Astrocyte (in vitro differentiated cells and primary cell): ENCODE measurements at places on chromosomes 2 and 18. TPM values are rescaled to one million over a fixed set of nuclear protein-coding genes. Genes with fewer than 3 reads are reported as not detected.

Gene LOXHD1
- total RNA-seq, result not detected in 2 replicates

Gene MAL
- 0.41 TPM in 1 of 2 replicates, not detected in the other for total RNA-seq

DNA sequence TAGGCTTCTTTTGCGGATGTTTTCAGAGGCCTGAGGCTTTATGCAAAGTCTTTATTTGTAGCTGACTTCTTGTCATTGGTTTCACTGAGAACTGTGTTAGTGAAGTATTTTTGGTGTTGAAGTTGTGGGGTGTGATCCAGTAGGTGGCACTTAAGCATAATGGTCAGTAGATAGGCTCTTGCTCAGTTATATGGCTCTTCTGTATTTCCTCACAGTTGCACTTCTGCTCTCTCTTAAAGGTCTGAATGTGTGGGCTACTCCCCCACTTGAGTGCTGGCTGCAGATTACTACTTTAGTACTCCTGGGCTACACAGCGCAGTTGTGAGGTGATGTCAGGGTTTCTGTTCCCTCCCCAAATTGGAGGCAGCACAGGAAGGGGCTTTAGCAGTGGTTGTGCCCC is 133.8 kb upstream of the SCN7A start:
- DNase-seq, result no peak
- peaks cover 7% of the 10 kb centered on the region for H3K4me1 ChIP-seq
- H3K36me3 ChIP-seq, result no peaks in the 10 kb centered on the region
- H3K4me3 ChIP-seq, result no peak overlapping the region

- no peak overlapping the region for H3K27ac ChIP-seq
- DNase-seq, result peak; percentile 62
- H3K4me1 ChIP-seq, result no peaks in the 10 kb centered on the region
Observed at GRCh38 chr2:184654945-184655344, 56.6 kb downstream of the ZNF804A start.

DNA sequence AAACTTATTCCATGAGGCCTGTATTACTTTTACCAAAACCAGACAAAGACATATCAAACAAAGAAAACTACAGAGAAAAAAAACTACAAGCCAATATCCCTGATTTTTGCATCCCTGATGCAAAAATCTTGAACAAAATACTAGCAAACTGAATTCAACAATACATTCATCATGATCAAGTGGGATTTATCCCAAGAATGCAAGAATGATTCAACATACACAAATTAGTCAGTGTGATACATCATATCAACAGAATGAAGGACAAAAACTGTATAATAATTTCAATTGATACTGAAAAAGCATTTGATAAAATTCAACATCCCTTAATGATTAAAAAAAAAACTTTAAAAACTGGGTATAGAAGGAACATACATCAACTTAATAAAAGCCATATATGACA is 106.8 kb downstream of the SLC39A10 start:
- no peaks in the 10 kb centered on the region for H3K27me3 ChIP-seq
- no peak for DNase-seq
- H3K4me1 ChIP-seq, result no peaks in the 10 kb centered on the region
- no peaks in the 10 kb centered on the region for H3K36me3 ChIP-seq
- H3K27ac ChIP-seq, result no peak overlapping the region

- no peak overlapping the region for H3K27ac ChIP-seq
- no peaks in the 10 kb centered on the region for H3K27me3 ChIP-seq
- no peaks in the 10 kb centered on the region for H3K36me3 ChIP-seq
- no peak for DNase-seq
- H3K4me3 ChIP-seq, result no peak overlapping the region
Observed at GRCh38 chr18:59821983-59822382, 77.8 kb upstream of the PMAIP1 start.

DNA sequence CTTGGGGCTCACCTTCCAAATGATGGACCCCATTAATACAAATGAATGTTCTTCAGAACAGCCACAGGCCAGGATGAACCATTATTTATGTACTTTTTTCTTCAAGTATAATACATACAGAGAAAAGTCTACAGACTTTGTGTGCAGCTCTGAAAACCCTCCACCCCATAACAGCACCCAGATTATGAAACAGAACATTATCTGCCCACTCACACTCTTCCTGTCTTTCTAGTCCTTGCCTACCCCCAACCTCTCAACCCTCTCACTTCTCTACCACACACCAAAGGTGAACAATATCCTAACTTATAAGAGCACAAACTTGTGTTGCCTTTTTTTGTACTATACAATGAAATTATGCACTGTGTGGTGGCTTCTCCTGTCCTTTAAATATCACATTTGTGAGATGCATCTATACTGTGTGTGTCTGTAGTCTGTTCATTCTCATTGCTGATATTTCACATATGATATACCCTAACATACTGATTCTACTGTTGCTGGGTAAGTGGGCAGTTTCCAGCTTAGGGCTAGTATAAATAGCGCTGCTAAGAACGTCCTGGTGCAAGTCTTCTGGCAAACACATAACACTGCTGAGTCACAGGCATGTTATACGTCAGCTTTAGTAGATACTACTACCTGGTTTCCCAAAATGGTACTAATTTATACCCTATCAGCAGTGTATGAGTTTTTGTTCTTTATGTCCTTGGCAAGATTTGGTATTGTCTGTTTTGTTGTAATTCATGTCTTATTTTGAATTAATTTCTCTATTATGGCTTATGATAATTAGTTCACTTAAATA is 1.0 kb upstream of the NPHP1 start:
- H3K27ac ChIP-seq, result no peak overlapping the region
- H3K4me3 ChIP-seq, result no peak overlapping the region
- peaks cover 6% of the 10 kb centered on the region for H3K4me1 ChIP-seq
- peak; percentile 37 for DNase-seq
- no peaks in the 10 kb centered on the region for H3K36me3 ChIP-seq

Gene TUBB8B
- total RNA-seq, result not detected in 2 replicates

DNA sequence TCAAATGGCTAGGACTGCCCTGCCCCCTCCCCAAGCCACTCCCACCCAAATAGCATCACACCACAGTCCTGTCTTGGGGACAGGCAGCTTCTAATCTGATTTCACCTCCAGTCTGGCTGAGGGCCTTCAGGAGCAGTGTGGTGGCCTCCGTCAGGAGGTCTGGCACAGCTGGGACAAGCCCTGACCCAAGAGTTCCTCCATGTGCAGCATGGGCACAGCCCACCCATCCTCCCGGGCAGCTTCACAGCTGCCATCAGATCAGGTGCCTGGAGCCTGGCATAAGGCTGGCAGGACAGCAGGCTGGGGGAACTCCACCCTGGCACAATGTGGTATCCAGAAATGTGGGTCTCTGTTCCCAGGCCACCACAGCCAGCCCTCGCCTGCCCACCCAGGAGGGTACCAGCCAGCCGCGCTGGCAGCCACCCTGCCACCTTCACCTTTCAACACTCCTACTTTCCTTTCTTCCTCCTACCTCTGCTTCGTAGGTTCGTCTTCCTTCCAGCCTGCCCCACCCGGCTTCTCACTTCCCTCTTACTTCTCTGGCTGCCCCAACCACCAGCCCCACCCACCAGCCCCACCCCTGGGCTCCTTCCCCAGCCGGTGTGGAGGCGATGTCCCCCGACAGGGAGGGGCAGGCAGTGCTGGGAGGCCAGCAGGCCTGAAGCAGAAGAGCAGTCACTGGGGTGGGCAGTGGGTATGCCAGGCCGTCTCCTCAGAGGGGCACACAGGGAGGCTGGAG is at the start of gene CAPG:
TSS of gene CAPG (minus strand) at position 522 of the 739 bp plus-strand sequence. CDS start 8,221 bp downstream, outside the sequence.
- no peak within 1 kb of the TSS for H3K4me3 ChIP-seq
- H3K27me3 ChIP-seq, result no peaks in the 10 kb centered on the region
- DNase-seq, result no peak
- H3K36me3 ChIP-seq, result no peaks in the 10 kb centered on the region

DNA sequence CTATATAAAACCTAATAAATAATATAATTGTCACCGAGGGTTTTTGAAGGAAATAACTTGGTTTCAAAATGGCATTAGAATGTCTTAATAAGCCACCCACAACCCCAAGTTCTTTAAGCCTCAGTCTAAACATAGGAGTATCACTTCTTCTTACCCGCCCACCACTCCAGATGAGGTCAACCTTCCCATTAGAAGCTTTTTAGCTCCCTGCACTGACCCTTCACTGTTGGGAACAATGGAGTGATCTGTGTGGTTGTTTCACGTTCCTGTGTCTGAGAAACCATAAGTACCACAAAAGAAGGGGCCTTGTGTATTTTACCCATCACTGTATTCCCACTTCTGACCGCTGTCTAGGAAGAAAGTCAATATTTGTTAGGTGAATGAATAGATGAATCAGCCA is 326.3 kb upstream of the ZNF521 start:
- no peak overlapping the region for H3K27ac ChIP-seq
- peak; percentile 8 for DNase-seq
- no peaks in the 10 kb centered on the region for H3K36me3 ChIP-seq

GRCh38 chr2:224104668-224105386 is 65.7 kb upstream of the SERPINE2 start:
- no peaks in the 10 kb centered on the region for H3K27me3 ChIP-seq
- no peak overlapping the region for H3K27ac ChIP-seq
- H3K4me1 ChIP-seq, result peaks cover 14% of the 10 kb centered on the region
- H3K36me3 ChIP-seq, result no peaks in the 10 kb centered on the region

DNA sequence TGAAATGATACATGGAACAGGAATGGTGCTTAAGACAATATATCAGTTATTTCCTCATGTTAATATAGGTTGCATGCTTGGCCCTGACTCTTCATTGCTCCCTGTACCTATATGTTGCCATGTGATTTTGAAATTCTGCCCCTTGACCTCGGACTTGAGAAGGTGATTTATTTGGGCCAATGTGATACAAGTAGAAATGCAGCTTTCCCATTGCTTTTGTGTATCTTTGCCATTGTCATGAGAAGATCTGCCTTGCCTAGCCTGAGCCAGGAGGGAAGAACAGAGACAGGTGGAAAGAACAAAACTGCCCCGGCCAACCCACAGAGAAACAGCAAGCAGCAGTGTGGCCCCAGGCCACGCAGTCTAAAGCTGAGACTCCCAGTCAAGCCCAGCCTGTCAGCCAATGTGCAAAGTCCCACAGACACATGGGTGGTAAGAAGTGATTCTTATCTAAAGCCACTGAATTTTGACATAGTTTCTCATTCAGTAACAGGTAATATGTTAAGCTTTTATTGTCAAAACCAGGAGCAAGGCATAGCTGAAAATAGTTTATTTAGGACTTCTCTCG is 245.7 kb upstream of the RND3 start:
- no peaks in the 10 kb centered on the region for H3K27me3 ChIP-seq
- H3K27ac ChIP-seq, result no peak overlapping the region
- no peak overlapping the region for H3K4me3 ChIP-seq
- no peak for DNase-seq

DNA sequence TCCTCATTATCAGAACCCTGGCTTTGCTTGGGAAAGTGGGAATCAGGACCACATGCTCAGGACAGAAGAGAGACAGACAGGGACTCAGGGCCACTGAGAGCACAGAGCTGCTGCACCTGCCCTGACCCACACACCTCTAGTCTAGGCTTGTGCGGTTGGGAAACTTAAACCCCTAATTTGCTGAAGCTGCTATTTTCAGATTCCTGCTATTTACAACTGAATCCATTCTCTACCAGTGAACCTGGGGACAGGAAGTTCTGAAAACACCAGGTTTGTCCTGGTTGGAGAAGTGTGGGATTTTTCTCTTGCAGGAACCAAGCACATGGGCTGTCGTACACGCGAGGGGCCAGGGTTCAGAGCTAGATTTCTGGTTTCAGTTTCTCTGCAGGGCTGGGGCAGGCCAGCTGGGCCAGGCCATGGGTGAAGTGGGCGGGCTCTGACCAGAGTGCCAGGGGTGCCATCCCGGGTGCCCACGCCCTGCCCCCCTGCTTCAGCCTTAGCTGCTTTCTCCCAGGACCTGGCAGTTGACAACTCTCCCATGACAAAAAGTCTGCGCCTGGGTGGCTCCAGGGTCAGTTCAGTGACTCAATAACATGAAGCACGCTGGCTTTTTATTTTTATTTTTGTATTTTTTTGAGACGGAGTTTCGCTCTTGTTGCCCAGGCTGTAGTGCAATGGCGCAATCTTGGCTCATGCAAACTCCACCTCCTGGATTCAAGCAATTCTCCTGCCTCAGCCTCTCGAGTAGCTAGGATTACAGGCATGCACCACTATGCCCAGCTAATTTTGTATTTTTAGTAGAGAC is 51.3 kb upstream of the SLC1A4 start:
- no peak overlapping the region for H3K4me3 ChIP-seq
- H3K36me3 ChIP-seq, result no peaks in the 10 kb centered on the region
- H3K27ac ChIP-seq, result no peak overlapping the region
- H3K27me3 ChIP-seq, result peaks cover 22% of the 10 kb centered on the region
- H3K4me1 ChIP-seq, result no peaks in the 10 kb centered on the region

- H3K4me3 ChIP-seq, result no peak overlapping the region
- no peaks in the 10 kb centered on the region for H3K36me3 ChIP-seq
- H3K27me3 ChIP-seq, result no peaks in the 10 kb centered on the region
- no peak overlapping the region for H3K27ac ChIP-seq
- DNase-seq, result no peak
Observed at GRCh38 chr2:19850056-19851050, 51.4 kb downstream of the TTC32 start.

DNA sequence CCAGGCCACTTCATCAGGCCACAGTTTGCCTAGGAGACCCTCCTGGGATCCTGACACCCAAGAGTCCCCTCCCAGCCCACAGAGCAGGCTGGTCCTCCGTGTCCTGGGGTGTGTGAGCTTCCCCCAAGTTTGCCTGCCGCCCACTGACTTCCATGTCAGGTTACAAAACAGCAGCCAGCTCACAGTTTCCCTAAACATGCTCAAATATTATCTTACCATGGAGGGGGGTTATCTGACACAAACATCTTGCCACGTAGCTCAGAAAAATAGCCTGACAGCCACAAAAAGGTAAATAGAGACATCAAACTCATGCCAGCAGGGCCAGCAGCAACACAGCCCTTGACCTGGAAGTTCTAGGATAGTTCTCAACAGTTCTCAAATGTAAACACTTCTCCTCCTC is 346.5 kb downstream of the TNS1 start:
- DNase-seq, result no peak
- H3K27me3 ChIP-seq, result peaks cover 8% of the 10 kb centered on the region
- no peak overlapping the region for H3K4me3 ChIP-seq
- H3K36me3 ChIP-seq, result no peaks in the 10 kb centered on the region

DNA sequence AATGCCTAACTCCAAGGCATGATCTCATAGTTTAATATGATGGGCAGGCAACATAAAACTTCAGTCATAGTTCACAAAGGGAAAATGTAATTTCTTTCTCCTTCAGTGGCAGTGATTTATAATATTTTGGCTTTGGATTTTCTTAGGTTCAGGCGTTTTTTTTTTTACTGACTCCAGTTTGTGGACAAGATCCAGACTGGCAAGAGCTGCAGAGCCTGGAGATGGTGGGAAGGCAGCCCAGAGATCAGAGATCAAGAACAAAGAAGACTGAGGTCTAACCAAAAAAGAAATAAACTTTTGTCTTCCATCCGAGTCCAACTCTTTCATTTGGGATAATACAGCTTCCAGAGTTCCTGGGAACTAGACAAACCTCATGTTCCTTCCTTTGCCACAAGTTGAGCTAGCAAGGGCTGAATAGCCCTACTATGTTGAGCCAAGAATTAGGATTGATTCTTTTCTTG is 215.3 kb upstream of the SETBP1 start:
- H3K27me3 ChIP-seq, result no peaks in the 10 kb centered on the region
- no peak overlapping the region for H3K4me3 ChIP-seq
- no peaks in the 10 kb centered on the region for H3K36me3 ChIP-seq
- H3K4me1 ChIP-seq, result no peaks in the 10 kb centered on the region
- peak; percentile 46 for DNase-seq
